ENCODE measurements at places on chromosomes 12 and 14.
A peak's percentile ranks its signal among the peaks of the same experiment; 100 is the strongest.

GRCh38 chr12:2214411-2214810 lies 161.6 kb downstream of the CACNA1C start:
- no peak for DNase-seq

DNA sequence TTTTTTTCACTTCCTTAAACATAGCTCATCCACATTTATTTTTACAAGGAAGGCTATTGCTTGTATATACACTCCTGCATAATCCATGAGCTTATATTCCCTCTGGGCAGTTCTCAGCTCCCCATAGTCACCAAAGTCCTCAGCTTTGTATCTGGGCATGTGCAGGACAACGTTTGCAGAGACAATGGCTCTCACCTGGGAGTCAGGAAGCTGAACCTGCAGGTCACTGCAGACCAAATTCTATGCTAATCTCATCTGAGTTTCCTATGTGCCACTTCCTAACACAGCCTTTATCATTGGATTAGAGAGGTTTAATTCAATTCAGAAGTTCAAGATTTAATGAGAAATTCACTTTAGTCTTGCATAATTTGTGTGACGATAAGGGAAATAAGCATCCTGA lies 131.5 kb downstream of the KCNK10 start:
- no peak for DNase-seq

DNA sequence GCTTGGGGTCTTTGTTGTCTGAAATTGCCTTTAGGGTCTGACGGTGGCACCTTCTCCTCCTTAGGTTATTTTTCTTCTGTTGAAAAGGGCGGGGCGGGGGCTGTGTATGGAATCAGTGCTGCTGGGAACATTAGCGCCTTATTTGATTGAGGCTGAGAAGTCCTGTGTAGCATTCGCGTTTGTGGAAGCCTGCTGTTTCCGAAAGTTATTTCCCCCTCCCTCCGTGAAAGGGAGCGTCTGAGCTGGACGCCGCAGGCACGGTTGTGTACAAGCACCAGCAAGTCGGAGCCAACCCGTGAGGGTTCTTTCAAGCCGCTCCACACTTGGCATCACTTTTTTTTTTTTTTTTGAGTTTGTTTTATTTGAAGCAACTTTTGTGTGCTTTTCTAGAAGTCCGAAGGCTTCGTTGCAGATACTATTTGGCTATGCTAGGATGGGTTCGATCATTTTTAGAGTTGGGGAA lies 1.1 kb downstream of the SYNE2 start:
- peak; percentile 12 for DNase-seq

DNA sequence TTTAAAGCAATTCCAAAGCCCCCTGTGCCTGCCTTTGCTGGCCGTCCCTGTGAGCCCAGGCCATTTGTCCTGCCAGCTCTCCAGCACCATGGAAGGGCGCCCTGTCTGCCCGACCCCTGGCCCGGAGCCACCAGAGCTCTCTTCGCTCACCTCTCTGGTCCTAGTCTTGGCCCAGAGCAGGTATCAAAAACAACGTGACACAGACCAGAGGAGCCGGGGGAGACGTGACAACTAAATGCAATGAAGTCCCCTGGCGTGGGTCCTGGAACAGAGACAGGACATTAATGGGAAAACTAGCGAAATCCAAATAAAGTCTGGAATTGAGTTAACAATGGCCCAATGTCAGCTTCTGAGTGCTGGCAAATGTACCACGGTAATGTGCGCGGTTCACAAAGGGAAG lies 83.2 kb upstream of the DIO3 start:
- DNase-seq, result no peak

- DNase-seq, result no peak
Measured at GRCh38 chr14:75329369-75329768, 50.7 kb downstream of the FOS start.

GRCh38 chr14:26598672-26599131 lies 869 bp upstream of the NOVA1 start:
- DNase-seq, result no peak

- DNase-seq, result no peak
Measured at GRCh38 chr14:89267163-89267562, 149.9 kb downstream of the FOXN3 start.

GRCh38 chr12:124497658-124498057 lies 69.8 kb downstream of the NCOR2 start:
- no peak for DNase-seq

DNA sequence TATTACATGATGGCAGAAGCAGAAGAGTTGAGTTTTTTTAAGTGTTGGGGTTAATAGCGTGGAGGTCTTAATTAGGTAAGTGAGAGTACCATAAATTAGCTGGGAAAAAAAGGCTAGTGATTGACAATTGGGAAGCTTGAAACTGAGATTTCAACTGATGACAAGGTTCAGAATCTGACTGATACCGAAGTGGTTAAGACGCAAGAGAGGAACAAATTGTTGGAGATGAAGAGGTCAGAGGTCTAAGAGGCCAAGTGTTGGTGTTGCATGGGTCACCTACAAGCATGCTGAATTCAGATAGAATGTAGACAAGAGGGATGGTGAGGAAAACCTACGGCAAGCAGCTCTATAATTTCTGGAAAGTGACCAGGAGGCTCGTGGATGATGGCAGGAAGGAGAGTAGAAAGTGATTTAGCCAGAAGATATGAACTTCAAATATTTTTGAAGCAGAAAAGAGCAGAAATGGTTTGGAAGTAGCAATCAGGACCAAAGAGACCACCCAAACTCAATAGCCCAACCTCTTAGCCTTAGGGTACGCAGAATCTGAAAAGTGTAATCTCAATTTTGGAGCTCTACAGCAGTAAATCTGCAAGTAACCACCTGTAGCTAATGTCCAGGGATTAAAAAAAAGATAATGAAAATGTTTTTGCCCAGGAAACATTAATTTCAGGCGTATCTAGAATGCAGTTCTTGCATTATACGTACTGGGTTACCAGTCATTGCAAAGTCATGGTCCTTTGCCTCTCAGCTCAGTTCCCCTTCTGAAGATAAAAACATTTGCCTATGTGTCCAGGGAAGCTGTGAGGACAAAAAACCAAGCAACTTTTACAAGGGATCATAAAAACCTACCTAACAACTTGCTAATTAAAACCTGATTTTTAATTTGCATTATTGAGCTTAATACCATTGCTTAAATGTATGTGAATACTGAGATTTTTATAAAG lies 1.7 kb upstream of the TMPO start:
- DNase-seq, result no peak

- no peak for DNase-seq
Measured at GRCh38 chr14:104016873-104017650, 68.4 kb upstream of the ASPG start.

- peak; percentile 6 for DNase-seq
Measured at GRCh38 chr12:117279606-117280005, 81.8 kb downstream of the NOS1 start.

DNA sequence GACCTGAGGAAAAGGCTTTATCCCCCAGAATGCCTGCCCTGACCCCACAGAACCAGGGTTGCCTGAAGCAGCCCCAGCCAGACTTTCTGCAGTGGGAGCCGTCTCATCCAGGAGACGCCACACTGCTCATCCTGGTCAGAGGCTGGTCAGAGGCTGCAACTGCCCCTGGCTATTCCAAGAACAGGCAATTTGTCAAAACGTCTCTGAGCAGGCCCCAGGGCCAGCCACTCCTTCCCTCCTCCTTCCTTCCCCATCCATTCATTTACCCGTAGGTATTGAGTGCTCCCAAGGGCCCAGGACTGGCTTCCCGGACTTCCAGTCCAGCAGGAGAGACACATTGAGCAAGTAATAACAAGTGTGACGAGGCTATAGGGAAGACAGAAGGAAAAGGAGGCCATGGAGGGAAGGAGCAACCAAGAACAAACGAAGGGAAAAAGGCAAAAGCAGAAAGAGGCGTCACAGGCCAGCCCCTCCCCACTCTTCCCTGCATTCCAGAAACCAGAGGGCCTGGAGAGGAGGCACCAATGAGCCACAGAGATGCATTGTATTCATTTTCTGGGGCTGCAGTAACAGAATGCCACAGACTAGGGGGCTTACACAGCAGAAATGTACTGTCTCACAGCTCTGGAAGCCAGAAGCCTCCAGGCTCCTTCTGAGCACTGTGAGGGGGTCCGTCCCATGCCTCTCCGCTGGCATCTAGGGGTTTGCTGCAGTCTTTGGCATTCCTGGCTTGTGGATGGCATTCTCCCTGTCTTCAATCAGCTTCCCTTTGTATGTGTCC lies 21.0 kb upstream of the CD9 start:
- no peak for DNase-seq

DNA sequence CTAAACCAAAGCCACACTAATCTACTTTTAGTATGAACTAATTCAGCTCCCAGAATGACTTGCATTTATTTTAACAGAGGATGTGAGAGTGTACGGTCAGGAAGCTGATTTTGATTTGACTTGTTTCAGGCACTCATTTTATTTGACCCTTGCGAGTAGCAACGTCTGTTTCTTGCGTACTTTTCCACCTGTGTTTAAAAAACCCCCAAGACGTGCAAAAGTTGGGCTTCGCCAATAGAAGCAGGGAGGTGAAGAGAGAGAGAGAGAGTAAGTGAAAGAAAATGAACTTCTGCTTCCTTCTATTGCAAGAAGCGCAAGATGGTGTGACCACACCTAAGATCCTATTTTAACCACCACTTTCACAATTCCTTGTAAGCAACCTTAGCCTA lies 6.7 kb upstream of the SLC15A4 start:
- no peak for DNase-seq

GRCh38 chr14:24327303-24327702 lies 7.6 kb downstream of the ADCY4 start:
- DNase-seq, result no peak

DNA sequence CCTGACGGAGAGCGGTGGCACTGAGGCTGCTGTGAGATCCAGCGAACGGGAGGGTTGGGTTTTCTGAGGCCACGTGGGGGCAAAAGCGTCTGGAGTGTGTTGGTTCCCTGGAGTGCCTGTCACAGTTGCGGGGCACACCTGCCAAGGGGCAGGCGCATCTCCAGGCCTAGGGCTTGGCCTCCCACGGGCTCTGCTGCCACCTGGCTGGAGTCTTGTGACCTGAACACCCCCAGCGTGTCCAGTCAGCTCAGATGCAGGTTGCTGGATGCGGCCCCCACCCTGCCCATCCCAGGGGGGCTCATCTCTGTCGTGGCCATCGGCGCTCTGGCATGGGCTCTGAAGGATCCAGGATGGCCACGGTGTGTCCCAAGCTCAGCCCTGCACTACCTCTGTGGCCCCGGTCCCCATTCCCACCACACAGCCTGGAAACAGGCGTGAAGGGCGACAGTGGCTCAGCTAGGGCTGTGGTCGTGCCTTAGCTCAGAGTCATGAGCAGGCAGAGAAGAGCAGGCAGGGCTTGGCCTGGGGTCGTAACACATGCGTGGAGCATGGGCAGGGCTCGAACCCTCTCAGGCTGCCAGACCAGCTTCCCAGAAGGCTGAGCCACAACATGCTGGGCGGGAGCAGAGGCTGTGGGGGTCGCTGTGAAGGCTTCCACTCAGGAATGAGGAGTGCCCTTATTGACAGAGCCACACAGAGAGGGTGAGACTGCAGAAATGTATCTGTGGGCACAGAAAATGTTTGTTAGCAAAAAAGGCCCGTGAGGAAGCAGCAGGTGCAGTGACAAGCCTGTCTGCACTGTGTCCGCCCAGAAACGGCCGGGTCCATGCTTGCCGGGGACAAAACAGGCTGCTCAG lies 23.5 kb upstream of the CRIP2 start:
- DNase-seq, result no peak

DNA sequence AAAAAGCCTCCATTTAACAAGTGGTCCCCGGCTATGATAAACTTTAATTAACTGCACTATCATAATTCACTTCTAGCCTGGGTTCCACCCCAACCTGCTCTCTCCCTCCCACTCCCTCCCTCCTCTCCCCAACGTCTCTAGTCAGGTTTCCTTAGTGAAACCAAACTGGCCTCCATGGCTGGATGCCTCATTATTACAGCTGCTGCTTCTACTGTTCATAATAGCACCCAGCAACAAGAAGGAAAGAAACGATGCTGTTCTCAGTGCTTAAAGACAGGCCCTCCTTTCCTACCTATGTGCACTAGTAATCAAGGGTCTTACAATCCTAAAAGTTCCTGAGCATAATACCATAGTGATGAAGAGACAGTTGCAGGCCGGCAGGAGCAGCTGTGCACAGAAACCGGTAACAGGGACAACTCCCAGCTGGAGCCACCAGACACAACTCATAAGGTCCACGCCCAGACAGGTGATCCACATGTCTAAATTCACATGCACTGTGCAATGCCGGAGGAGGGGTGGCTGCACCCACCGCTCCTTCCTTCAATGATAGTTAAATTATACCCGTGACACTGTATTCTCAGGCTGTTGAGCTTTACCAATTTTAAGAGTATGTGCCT lies 6.2 kb downstream of the IRF2BPL start:
- no peak for DNase-seq

DNA sequence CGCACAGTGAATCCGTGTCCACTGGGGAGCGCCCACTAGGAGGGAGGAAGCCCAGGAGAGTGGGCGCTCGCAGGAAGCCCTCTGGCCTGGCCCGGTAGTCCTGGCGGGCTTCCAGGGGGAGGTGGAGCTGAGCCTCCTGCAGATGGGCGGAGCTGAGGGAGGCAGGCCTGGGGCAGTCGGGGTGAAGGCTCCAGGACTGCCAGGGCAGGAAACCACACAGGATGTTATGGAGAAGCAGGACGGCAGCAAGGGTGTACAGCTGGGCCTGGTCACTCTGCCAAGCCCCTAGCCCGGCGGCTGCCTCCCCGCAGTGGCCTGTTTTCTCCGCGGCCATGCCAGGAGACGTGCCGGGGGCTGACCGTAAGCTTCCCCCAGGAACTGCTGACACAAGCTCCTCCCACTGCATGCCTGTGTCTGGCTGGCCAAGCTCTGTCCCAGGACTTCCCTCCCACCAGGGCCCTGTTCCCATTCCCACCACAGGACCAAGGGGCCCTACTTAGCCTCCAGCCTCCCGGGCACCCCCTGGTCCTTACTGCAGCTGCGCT lies 143.4 kb upstream of the C14orf180 start:
- no peak for DNase-seq

DNA sequence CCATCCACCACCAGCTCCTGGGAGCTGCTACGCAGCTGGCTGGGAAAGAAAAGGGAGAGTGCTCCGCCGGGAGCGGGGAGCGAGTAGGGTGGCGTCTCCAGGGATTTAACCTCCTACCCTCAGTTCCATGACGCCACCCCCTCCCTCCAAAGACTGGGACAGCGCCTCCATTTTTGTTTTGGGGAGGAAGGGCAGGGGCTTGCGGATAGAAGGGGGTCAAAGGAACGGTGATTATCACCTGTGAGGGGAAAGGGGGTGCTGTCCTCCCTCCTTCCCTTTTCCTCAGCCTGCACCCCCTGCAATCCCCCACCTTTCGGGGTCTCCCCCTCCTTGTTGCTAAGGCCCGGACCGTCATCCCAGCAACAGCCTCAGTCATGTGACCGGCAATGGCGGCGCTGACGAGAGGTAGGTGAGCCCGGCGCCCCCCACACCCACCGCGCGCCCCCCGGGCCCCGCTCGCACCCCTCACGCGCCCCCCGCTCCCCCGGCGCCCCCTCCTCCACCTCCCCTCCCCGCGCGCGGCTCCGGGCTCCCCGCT lies at the start of gene DTX3:
Gene DTX3, plus strand, starts transcription at position 371 of the 538 bp plus-strand sequence. CDS start 1,694 bp downstream, outside the sequence.
- peak; percentile 30 for DNase-seq

- DNase-seq, result no peak
Measured at GRCh38 chr12:111390910-111391309, 14.8 kb upstream of the SH2B3 start.

- no peak for DNase-seq
Measured at GRCh38 chr12:13299457-13299856, 102.9 kb downstream of the EMP1 start.

Data from T-helper 2 cell (primary cell).